ENCODE measurements at places on chromosomes 5 and 9.
A peak's percentile ranks its signal among the peaks of the same experiment; 100 is the strongest.

DNA sequence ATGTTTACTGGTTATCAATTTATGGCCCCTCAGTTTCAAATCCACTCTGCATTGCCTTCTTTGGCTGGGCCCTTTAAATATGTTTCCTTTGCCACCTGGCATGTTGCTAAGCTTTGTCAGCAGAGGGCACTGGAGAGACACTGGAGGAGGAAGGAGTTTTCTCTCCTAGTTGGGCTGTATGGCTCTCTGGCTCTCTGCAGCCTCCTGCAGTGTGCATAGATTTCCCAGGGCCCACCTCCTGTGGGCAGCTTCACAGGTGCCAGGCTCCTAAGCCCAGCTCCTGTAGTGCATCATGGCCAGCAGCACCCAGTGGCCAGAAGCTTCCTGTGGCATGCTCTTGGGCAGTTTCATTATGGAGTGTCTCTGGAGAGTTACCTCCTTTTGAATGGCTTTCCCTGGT is 23.3 kb downstream of the CAVIN4 start:
- no peak for DNase-seq

DNA sequence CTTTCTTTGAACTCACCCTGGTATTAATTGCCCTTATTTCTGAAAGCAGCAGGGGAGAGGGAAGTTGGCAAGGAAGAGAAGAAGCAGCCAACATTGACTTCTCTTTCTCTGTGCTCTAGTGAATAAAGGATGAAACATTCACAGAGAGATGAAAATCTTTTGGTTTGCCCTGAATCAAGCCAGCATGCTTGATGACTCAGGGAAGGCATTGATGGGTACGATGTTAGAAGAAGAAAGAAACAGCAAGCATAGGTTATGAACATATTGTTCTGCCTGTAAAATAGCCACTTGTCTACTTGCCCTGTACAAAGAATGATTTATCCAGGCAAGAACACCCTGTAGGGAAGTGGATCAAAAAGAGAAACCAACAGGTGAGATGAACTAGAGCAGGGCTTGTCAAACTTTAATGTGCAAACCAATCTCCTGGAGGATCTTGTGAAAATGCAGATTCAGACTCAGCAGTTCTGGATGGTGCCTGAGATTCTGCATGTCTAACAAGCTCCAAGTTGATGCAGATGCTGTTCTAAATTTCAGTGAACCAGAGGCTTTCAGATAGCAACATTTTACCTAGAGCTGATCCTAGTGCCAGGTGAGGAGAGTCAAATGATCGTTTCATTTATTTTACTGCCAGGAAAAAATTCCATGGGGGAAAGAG is 586.6 kb upstream of the TLE4 start:
- no peak for DNase-seq

DNA sequence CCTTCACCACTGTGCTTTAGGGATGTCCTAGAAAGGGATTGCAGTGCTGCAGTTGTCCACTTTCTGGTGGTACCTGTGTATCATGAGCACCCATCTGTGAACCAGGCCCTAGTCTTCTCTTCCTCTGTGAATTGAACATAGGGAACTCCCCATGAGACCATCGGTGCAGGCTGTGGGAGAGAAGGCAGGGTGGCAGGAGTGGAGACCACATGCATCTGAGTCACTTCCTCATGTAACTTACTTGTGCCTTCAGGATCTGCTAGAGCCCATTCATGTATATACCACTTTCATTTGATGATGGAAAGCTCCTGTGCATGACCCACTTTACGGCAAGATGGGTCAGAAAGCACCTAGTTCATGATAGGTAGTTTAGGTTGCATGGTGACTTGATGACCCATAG is 478.1 kb upstream of the CDH9 start:
- DNase-seq, result no peak

- DNase-seq, result no peak
Measured at GRCh38 chr9:110659891-110660541, 8.6 kb upstream of the MUSK start.

- peak; percentile 28 for DNase-seq
Measured at GRCh38 chr5:16550316-16550952, 66.4 kb downstream of the RETREG1 start.

DNA sequence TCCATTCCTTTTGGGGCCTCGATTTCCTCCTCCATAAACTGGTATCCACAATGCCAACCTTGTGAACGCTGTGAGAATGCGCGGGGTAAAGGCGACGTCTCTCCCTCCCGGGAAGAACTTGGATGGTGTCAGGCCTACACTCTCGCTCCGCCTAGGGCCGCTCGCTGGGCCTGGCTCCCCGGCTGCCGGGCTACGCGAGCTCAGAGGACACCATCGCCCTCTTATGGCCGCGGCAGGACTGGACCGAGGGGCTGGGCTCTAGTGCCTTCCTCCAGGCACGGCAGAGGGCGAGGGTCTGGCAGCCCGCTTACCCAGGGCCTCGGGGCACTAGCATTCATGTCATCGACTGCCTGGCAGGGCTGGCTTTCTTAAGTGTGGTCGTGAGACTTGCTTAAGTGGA is 1.3 kb upstream of the EXOSC2 start:
- no peak for DNase-seq

Measured in stimulated activated CD4-positive, alpha-beta T cell treated with anti-CD3 and anti-CD28 coated beads, Interleukin-1b, Interleukin-23, amount 100 ng/mL, for 24 hours (primary cell).